ENCODE measurements at places on chromosomes 5 and 9.

DNA sequence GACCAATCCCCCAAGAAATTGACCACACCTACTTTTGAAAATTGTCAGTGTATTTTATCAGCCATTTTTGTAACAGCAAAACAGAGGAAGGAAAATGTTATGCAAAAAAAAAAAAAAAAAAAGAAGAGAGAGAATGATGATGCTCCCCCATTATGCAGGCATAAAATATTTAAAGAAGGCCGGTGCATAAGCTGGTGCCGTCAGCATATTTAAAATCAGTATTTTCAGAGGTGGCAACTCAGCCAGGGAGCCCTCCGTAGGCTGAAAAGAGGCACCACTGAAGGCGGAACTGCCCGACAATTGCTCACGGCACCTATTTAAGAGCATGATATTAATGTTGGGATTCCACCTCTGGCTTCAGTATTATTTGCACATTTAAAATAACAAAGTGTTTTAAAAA lies 33.4 kb downstream of the IRX2 start:
- DNase-seq = no peak

- DNase-seq = no peak
These were observed 174.5 kb upstream of the MAP1B start for GRCh38 chr5:71932655-71933338.

DNA sequence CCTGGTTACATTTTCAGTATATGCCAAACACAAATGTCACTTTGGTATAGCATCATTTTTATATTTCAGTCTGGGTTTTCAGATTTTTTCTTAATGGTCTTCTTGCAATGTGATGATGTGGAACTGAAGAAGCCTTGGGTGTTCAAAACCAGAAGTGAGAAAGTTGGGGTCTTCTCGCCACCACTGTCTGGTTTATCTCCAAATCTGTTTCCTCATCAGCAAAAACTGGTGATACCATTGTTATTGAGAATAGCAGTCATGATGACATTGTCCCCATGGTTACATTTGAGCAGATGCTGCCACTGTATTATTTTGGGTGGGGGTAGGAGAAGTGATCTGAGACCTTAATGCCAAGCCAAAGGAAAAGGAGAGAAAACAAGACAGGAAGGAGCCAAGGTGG lies 85.9 kb upstream of the MAP3K1 start:
- DNase-seq = peak; percentile 57

DNA sequence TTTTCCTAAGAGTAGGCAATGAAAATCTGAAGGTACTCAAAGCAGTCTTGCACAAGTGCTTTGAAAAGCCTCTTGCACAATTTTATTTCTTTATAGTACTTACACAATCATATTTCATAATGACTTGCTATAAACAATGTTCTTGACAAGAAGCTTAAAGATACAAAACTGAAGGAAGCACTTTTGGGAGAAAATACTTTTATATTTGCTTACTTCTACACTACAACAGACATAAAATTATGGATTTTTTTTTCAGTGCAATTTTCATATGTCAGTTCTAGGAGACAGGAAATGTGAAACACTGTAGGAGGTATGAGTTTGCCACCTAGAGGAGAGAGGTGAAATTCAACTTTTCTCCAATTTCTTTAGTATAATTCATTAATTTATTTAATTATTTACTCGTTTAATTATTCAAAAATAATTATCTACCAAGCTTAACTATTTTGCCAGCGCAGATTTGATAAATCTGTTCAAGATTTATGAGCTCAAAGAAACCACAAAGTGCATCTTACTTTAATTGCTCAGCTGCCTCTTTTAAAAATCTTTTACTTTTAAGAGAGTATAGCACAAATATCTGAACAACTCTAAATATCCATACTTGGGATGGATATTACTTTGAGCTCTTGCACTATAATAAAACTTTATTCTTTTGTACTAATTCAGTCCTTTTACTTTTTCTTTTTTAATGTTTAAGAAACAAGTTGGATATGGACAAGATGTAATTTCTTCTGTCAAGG lies 29.0 kb upstream of the CDKN2B start:
- DNase-seq = no peak

GRCh38 chr9:119675951-119676350 lies 306.7 kb upstream of the BRINP1 start:
- DNase-seq = no peak

GRCh38 chr9:112315331-112316257 lies 17.8 kb downstream of the PTBP3 start:
- DNase-seq = no peak

DNA sequence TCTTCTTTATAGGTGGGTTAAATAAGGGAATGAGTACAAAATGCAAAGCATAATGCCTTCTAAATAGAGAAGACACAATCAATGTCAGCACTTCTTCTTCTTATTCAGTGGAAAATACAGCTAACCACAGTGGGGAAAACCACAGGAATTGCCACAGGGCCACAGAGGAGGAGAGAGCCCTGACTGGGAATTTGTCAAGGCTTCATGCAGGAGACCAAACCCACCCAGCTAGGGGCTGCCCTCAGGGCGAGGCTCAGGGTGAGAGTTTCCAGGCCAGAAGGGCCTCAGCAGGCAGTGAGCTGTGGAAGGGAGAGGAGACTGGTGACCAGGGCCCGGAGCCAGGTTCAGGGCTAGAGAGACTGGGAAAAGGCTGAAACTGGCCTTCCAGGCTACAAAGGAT lies 279.1 kb downstream of the MSX2 start:
- no peak for DNase-seq

Measured in CD4-positive, alpha-beta T cell treated with Interleukin-4 for 1 hour (primary cell).